ENCODE measurements at places on chromosomes 5 and 9.

DNA sequence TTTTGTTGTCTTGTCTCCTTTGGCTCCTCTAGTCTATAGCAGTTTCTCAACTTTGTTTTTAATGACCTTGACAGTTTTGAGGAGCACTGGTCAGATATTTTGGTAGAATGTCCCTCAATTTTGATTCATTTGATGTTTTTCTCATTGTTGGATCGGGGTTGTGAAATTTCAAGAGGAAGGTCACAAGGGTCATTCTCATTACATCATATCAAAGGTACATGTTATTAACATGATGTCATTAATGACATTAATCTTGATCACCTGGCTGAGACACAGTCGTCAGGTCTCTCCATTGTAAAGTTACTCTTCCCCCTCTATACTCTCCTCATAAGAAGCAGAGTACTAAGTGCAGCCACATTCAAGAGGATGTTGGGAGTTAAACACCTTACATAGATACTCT, 7.2 kb downstream of the ISOC1 start:
- no peak for DNase-seq

DNA sequence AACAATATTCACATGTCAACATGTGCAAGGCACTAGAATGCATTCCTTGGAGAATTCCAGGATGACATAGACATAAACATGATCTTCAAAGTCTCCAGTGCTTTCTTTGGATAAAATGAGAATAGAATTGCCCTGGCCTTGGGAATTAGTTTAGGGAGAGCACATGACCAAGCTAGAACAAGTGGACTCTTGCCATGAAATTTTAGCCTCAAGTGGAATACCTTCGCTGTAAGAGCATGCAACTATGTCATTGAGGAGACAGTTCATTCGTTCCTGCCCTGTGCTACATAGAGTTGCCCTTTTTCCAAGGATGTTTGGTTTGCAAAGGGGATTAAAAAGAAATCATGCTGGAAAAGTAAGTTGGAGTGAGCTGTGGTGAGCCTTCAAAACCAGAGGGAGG, 42.7 kb downstream of the ZFAND5 start:
- DNase-seq, result peak; percentile 24

DNA sequence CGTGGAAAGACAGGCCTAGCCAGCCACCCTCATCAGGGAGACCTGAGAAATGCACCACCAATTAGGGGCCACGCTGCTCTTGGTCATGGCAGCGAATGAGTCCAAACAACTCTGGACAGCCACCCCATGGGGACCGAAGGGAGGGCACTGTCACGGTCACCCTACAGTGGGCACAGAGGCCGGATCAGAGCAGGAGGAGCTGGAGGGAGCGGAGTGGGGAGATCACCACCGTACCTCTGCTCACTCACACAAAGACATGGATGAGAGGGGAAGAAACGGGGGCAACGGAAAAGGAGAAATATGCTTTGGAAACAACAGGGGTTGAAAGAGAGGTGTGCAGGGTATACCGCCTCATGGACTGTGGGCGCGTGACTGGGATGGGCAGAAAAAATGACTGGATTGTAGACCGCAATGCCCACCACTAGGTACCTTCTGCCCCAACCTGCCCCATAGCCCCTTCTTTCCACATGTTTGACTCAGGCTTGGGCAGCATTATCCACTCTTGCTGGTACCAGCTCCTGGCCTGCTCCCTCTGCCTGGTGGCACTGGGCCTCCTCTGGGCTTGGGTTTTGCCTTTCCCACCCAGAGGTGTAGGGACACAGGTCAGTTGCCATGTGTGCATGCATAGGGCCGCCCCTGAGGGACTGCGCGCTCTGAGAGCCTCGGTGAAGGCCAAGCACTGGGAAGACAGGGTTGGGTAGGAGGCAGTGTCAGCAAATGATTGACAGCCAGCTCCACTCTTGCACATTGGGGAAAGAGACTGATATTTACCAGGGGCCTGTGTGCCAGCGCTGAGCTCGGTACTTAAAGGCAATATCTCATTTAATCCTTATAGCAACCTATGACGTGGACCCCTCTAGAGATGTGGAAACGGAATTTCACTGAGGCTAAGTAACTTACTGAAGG, 76.6 kb downstream of the CRB2 start:
- DNase-seq, result no peak

DNA sequence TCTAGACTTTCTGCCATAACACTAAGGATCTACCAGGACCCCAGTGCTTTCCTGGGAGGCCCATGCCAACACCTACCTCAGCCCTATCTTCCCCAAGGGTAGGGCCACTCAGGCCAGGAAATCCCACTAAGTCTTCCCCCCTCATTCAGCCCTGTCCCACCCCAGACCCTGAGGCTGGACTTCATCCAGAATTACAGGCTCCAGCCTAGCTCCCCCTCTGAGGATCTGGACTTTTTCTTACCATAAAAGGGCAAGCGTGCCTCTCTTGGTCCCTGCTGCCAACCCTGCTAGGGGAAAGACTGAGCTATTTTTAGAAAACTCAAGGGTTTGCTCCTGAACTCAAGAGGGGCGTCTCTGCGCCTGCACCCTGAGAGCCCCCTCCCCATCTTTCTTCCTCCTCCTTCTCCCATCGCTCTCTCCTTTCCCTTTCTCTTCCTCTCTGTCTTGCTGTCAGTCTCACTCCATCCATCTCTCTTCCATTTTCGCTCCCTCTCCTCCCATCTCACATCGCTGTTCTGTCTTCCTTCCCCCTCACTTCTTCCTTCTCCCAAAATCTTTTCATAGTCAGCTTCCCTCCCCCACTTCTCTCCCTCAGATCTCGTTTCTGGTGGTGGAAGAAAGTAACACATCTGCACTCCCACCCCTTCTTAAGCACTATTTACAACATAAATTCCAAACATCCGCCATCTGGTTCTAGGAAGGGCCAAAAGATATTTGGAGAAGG, 38.1 kb upstream of the IL17B start:
- DNase-seq, result peak; percentile 71

- no peak for DNase-seq
Observed at GRCh38 chr9:24961762-24962161, 416.1 kb upstream of the IZUMO3 start.

GRCh38 chr5:95958310-95959014, 3.2 kb downstream of the ELL2 start:
- no peak for DNase-seq

DNA sequence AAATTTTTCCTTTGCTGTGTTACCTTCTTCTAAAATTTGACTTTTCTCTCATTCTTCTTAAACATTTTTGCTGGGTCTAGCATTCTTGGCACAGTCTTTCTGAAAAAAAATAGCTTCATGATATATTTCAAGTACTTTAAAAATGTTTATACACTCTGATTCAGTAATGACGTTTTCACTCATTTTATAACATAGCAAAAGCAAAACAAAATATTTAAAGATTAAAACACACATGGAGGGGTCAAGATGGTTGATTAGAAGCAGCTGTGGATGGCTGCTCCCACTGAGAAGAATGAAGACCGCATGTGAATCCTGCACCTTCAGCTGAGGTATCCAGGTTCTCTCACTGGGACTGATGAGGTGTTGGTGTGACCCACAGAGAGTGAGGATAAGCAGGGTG, 188.2 kb downstream of the SGCD start:
- peak; percentile 21 for DNase-seq

DNA sequence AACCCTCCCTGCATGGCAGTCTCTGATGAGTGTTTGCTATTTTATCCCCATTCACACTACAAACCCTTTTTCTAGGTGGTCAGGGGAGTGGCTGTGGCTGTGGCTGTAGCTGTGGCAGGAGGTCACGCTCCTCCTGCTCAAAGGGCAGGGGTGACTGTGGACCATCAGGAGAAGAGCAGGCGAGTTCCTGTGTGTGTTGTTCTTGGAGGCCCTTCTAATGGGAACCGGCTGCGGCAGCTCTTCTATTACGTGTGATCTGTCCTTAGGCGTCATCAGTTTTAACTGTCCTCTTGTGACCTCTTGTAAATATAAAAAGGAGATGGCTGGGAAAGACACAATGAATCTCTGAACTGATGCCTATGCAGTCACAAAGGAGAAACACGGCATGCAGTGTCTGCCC, 65.1 kb downstream of the ANKH start:
- DNase-seq, result peak; percentile 79

DNA sequence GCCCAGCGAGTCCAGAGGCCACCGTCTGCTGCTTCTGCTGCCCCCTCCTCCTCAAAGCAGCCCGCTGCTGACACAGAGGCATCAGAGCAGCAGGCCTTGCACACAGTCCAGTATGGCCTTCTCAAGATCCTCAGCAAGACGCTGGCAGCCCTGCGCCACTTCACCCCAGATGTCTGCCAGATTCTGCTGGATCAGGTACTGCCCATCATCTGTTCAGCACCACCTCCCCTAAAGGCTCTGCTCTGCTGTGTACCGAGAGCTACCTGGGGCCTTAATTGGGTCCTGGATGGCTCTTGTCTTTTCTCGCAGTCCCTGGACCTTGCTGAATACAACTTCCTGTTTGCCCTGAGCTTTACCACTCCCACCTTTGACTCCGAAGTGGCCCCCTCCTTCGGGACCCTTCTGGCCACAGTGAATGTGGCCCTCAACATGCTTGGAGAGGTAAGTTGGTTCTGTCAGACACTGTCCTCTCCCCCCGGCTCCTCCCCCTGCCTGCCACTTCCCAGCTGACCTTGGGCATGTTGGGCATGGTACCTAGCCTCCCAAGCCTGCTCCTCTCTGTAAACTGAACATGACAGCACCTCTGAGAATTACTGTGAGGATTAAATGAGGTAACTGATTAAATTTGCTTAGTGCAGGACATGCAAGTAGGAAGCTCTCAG, 22.7 kb downstream of the SH3GLB2 start:
- DNase-seq, result no peak

DNA sequence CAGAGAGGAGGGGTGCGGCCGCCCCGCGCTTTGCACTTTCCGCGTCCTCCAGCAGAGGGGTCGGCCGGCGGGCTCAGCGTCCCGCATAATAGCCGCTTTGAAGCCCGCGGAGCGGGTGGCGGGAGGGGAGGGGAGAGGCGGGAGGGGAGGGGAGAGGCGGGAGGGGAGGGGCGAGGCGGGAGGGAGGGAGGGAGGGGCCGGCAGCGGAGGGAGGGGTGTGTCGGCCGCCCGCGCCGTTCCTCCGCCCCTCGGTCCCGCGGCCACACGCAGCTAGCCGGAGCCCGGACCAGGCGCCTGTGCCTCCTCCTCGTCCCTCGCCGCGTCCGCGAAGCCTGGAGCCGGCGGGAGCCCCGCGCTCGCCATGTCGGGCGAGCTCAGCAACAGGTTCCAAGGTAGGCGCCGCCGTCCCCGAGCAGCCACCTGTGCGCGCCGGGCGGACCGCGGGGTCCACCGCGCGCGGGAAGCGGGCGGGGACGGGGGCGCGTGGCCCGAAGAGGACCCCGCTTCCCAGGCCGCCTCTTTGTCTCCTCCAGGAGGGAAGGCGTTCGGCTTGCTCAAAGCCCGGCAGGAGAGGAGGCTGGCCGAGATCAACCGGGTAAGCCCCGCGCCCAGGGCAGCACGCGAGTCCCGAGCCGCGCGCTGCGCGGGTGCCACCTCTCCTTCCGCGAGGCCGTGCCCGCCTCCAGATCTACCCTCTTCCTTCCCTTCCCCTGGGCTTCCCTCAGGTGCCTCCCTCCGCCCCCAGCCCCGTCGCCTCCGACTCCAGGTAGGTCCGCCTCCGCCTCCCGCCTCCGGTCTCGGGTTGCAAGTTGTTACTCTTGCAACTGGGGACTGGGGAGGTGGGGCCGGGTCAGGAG, at the start of gene AIF1L:
Gene AIF1L (plus strand): TSS at position 263 of the 857 bp plus-strand sequence. CDS start 99 bp downstream, at position 362.
- DNase-seq, result peak; percentile 13

DNA sequence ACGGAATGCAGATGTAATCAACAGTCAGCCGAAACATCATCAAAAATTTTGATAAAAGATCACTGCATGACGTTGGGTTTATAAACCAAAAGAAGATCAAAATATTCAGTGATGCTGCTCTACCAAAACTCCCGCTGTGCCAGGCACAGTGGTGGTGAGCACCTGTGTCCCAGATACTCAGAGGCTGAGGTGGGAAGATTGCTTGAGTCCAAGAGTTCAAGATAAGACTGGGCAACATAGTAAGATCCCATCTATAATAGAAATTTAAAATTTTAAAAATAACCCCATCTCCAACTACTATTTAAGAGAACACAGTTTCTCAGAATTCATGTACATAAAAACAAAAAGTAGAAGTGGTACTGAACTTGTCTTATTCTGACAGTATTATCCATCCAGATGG, 3.8 kb downstream of the LMAN2 start:
- DNase-seq, result no peak

DNA sequence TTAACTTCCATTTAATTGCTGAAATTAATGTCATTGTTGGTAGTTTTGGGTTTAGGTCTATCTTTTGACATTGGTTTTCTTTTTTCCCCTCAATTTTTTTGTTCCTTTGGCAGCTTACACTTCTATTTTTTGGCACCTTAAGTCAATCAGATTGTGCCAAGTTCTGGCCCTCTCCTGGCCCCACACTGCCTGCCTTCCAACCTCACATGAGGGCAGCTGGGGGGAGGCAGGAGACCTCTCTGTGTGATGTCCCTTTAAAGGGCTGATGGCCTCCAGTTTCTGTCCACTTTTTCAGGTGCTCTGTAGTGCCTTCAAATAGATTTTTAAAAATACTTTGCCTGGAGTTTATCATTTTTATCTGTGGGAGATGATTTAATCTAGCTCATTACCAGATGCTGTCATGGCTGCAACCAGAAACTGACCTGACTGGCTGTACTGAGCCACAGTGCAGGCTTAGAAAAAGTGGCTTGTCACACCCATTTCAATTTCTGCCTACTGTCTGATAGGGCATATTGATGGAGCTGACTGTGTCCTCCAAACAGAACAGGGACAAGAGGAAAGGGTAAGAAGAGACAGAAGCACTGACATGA, 196.6 kb downstream of the FANCC start:
- DNase-seq, result no peak

GRCh38 chr5:80387063-80387768, 20.6 kb upstream of the ZFYVE16 start:
- no peak for DNase-seq

DNA sequence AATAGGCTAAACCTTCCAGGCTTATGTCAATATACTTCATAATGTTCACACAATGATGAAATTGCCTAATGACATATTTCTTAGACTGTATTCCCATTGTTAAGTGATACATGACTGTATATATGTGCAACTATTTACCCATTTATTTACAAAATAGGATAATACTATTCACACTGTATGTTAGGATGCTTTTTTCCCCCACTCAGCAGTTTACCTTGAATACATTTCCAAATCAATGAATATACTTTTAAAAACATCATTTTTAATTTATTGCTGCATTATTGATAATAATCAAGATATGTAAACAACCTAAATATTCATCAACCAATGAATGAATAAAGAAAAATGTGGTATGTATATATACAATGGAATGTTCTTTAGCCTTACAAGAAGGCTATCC, 55.5 kb downstream of the PCSK1 start:
- no peak for DNase-seq

DNA sequence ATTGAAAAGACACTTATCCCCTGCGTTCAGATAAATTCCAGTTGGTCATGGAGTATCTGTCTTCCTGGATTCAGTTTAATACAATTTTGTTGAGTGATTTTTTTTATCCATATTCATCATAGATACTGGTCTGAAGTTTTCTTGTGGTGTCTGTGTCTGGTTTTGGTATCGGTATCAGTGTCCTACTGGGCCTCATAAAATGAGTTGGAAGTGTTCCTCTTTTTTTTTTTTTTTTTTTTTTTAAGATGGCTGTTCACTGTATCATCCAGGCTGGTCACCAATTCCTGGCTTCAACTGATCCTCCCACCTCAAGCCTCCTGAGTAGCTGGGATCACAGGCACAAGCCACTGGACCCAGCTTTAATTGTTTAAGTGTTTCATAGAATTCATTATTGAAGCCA, 2.9 kb upstream of the CAMSAP1 start:
- no peak for DNase-seq

- DNase-seq, result no peak
Observed at GRCh38 chr9:120545701-120546550, 34.0 kb downstream of the CDK5RAP2 start.

- peak; percentile 77 for DNase-seq
Observed at GRCh38 chr9:107018861-107019545, 156.0 kb downstream of the ZNF462 start.

GRCh38 chr5:154273028-154273617, 82.6 kb downstream of the GALNT10 start:
- DNase-seq, result no peak

Measured in fibroblast of skin of scalp (primary cell).